ENCODE measurements at places on chromosomes 6 and 20.

GRCh38 chr20:60579941-60580515 lies 621.8 kb downstream of the CDH26 start:
- DNase-seq: no peak

DNA sequence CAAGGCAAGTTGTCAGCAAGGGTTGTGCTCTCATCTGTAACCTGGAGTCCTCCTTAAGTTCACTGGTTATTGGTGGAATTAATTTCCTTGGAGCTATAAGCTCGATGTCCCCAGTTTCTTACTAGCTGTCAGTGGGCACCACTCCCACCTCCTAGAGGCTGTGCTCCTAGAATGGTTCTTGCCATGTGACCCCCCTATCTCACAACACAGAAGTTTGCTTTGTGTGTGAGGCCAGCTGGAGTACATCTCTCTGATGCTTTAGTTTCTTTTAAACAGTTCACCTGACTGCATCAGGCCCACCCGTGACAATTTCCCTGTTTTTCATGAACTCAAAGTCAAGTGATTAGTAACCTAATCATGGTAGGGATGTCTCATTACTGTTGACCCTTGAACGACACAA lies 179.1 kb upstream of the SCGN start:
- no peak for DNase-seq

DNA sequence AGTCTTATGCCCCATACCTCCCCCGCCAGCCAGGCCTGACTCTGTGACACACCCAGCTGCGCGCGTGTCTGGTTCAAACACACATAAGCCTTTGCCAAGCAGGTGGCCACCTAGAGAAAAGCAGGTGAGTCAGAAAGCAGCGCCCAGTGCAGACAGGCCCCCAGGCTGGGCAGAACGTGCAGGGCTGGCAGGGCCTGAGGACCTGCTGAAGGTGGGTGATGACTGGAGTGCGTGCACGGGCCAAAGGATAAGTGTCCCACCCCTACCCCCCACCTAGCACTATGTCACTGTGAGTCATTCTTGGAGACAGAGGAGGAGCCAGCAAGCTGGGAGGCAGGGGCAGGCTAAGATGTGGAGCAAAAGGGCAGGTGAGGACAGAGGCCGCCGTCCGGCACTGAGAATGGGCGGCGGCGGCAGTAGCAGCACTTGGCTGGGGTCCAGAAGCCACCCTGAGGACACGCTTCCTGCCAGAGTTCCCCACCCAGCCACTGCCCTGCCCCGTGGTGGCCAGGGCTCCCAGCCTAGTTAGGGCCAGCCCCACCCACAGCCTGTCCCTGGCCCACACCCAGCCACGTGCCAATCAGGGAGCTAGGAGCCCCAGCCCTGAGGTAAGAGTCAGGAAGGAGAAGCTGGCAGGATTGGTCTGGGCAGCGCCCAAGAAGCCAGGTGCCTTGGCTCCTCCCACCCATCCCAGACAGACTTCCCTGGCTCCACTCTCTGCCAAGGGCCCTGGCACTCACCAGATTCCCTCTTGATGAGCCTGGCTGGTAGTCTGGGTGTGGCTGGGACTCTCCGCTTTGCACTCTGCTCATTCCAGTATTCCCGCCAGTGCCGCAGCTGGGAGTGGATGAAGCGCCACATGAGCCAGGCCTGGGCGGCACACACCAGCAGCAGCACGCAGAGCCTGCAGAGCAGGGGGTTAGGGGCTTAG lies 72.7 kb downstream of the TRAM2 start:
- DNase-seq: peak; percentile 98

DNA sequence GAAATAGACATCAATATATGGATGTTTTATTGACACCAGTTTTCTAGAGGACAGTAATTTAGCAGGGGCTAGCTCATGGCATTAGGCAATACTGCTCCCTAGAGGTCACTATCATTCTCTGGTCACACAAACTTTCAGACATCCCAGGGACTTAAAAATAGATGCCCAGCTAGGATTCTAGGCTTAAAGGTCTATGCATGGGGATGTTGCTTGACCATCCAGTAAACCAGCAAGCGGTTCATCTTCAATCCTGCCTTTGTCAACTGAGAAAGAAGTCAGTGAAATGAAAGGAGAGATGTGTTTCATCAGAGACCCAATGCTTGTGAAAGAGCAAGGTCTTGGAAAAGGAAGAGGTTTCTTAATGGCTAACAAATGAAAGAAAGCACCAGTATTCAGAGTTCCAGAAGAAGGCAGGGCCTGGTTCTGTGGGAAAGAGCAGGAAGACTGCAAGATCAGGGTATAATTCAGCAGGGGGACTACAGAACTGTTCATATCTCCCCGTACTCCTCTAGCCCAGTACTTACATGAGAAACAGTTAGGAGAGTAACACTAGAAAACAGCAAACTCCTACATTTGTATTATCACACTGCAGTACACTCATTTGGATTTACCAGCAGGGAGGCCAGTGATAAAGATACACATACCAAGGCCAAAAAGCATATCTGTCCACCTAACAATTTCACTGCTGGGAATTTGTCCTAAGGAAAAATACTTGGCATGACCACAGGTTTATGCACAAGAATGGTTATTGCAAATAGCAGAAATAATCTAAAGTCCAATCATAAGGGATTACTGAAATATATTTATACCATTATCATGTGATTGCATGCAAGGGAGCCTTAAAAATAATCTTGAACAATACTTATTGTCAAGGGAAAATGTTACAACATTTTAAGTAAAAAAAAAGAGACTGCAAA lies 151.4 kb upstream of the LAMA2 start:
- DNase-seq: peak; percentile 4

DNA sequence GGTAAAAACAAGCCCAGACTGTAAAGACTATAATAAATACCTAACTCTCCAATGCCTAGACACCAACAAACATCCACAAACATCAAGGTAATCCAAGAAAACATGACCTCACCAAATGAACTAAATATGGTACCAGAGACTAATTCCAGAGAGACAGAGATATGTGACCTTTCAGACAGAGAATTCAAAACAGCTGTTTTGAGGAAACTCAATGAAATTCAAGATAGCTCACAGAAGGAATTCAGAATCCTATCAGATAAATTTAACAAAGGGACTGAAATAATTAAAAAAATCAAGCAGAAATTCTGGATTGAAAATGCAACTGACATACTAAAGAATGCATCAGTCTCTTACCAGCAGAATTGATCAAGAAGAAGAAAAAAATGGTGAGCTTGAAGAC lies 26.6 kb downstream of the NCOA6 start:
- no peak for DNase-seq

GRCh38 chr6:41028561-41029412 lies 10.2 kb downstream of the UNC5CL start:
- no peak for DNase-seq

Measured in COR-L47 (cell line).